ENCODE measurements at places on chromosomes 5 and 9.

DNA sequence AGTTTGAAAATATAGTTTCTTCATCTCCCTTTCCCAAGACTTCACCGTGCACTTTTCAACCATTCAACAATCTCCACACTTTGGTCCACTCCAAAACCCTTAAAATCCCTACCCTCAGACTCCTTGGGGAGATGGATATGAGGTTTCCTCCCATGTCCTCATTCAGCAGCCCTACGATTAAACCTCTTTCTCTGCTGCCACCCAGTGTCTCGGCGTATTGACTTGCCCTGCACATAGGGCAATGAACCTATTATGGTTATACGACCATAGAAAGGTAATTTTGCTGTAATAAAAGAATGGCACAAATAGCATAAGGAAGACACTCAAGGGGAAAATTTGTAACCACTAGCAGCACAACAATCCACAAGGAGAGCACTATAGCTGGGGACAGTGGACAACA lies 803.5 kb downstream of the TLE1 start:
- DNase-seq = no peak

DNA sequence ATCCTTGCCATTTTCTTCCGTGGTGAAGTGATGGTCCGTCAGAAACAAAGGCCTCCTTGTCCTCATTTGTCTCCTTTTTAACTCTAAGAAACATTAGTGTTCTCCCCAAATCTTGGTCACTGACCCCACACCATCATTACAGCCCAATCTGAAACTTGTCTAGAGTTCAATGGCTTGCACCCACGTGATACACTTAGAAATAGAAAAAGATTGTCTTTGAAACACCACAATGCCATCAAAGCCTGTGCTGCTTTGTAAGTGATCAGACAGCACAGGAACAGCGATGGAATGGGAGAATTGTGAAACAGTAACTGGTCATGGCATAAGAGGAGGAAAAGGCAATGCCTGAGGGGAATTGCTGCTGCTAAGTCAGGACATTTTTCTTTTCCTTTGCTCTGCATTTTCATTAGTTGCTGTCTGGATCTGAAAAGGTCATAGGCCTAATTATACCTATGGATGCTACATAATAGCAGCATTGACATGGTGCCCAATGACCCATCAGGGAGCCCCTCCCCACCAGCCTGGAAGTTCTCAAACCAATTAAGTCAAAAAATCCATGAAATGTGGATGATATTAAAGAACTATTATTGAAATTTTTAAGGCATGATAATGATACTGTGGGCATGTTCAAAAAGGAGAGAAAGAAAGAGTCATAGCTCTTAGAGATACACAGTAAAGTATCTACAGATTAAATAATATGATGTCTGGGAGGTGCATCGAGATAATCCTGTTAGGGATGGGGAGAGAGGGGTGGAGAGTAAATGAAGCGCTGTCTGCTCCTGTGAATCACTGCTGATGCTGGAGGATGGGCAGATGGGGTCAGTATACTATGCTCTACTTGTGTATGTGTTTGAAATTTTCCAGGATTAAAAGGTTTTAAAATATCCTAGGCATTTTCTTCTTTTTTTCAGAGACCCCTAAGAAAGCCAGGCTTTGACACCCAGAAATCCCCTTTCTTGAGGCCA lies 83.6 kb downstream of the ENC1 start:
- no peak for DNase-seq

DNA sequence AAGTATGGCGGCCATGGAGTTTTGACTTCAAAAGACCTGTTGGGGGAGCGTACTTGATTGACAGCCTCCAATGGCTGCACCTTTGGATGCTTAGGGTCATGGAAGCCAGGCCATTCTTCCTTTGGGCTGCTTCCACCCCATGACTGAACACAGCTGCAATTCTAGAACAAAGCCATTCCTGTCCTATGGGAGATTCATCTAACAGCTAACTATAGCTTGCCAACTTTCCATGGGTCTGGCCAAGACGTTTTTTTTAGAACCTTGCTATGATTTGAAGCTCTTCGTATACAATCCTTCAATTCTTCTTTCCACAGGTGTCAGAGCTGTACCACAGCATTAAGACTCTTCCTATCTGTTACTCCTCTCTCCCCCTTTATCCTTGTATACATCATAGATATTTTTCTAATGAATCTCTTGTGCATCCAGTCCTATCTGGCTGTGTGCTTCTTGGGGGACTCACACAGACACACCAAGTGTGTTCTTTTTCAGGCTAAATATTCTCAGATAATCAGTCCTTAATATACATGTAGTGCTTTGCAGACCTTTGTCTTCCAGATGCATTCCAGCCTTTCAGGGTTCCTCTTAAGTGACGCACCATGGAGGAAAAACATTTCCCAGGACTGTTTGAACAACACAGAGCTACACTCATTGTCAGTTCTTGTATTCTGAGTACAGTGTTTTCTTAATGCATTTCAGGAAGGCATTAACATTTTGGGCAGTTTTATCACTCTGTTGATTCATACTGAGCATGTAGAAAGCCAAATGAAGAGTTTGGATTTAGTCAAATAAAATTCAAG lies 198.9 kb downstream of the TAF11L14 start:
- DNase-seq = no peak

DNA sequence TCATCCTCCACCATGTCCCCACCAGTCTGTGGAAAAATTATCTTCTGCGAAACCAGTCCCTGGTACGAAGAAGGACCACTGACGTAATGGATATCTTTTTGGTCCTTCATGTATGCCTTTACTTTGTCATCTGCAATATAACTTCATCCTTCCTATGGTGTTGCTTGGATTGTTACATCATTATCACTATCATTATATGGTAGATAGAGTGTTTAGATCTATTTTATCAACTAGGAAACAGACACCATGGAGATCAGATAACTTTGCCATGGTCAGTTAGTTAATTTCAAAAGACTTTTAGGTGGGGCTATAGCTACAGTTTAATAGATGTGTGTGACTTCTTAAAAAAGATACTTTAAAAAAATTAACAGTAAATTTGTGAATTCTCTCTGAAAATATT lies 23.8 kb upstream of the CAMLG start:
- no peak for DNase-seq

GRCh38 chr5:159463590-159464321 lies 133.5 kb upstream of the IL12B start:
- DNase-seq = no peak

- no peak for DNase-seq
Observed at GRCh38 chr5:148314187-148314586, 2.0 kb downstream of the SPINK7 start.

- no peak for DNase-seq
Observed at GRCh38 chr5:8408258-8408657, 539.3 kb downstream of the MTRR start.

- peak; percentile 64 for DNase-seq
Observed at GRCh38 chr5:14685757-14686156, 21.2 kb downstream of the OTULIN start.

GRCh38 chr9:35939679-35940250 lies 18.2 kb downstream of the OR2S2 start:
- no peak for DNase-seq

GRCh38 chr5:64637144-64637543 lies 53.2 kb upstream of the SHISAL2B start:
- DNase-seq = no peak
